ENCODE measurements at places on chromosomes 2 and 18.
A peak's percentile ranks its signal among the peaks of the same experiment; 100 is the strongest.

- DNase-seq = no peak
Measured at GRCh38 chr18:63173983-63174382, 145.6 kb downstream of the BCL2 start.

DNA sequence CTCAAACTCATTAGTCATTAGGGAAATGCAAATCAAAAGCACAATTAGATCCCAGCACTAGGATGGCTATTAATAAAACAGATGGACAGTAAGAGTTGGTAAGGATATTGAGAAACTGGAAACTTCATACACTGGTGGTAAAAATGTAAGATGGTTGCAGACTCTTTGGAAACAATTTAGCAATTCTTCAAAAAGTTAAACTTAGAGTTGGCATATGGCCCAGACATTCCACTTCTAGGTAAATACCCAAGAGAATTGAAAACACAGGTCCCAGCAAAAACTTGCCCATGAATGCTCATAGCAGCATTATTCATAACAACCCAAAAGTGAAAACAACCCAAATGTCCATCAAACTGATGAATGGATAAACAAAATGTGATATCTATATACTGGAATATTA, 84.9 kb upstream of the ZFP36L2 start:
- no peak for DNase-seq

- DNase-seq = no peak
Measured at GRCh38 chr2:156585457-156585856, 149.3 kb downstream of the GPD2 start.

- no peak for DNase-seq
Measured at GRCh38 chr2:219835493-219835892, 208.1 kb downstream of the SLC4A3 start.

- DNase-seq = no peak
Measured at GRCh38 chr2:104476075-104476474, 377.8 kb upstream of the POU3F3 start.

GRCh38 chr2:240925191-240925567, 19.0 kb downstream of the CROCC2 start:
- DNase-seq = no peak

- peak; percentile 51 for DNase-seq
Measured at GRCh38 chr2:221572821-221573429, 821 bp upstream of the EPHA4 start.

DNA sequence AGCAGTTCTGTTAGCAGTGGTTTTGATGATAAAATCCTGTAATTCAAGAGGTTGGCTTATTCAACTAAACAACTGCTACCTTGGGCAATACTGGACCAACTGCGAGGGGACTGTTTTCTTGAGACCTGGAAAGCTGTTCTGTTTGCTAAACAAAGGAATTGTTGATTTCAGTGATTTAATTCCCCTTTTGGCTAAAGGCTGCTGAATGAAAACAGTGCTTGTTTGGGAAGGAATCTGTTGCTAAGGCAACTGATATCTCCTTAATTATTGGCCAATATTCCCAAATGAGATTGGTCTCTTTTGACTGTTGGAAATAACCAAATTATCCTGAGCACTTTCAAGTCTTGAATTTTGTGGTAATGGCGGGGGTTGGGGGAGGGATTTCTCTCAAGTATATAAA, 136.8 kb downstream of the CAMKMT start:
- no peak for DNase-seq

All from hippocampal formation (tissue), 2 donors.